Astrocyte of the hippocampus (primary cell): ENCODE measurements at places on chromosomes 4 and X.
A peak's percentile ranks its signal among the peaks of the same experiment; 100 is the strongest.

GRCh38 chr4:92516450-92516849, 212.7 kb downstream of the GRID2 start:
- DNase-seq, result no peak

DNA sequence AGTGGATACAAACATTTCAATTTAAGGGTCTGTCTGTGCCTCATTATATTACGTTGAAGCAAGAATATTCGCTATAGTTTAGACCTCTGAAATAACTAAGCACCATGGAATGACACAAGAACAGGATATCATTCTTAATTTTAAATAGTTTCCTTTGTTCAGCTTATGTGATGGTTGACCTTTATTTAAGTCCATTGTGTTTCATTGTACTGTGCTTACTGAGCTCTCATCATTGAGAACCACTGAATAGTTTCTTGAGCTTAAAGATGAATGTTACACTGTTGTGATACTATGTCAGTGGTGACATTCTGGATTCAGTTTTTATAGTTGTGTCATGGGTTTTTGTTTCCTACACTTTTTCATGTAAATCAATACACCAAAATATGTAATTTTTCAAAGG, 239.3 kb downstream of the RPA4 start:
- DNase-seq, result no peak

DNA sequence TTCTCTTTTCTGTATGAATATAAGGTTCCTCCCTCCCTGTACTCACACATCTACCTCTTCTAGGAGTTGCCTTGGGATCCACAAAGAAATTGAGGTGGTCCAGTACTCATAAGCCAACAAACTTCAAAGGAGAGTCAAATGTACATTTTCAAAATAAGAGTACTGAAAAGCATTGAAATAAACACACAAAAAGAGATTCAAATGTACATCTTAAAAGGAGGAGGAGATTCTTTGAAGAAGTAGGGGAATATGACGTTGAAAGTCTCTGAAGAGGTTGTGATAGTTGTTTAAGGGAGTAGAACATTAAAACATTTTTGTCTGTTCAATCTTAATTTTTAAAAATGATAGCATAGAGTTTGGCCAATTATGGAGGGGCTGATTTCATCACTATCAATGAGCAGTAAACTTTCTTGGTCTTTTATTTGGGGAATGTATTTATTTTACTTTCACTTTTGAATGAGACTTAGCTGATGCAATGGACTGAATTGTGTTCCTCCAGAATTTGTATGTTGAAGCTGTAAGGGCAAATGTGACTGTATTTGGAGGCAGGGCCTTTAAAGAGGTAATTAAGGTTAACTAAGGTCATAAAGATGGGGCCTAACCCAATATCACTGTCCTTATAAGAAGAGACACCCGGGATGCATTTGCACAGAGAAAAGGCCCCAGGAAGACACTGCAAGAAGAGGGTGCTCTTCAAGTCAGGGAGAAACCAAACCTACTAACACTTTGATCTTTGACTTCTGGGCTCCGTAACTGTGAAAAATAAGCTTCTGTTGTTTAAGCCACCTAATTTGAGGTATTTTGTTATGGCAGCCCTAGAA, 226.3 kb upstream of the PGRMC2 start:
- DNase-seq, result no peak

GRCh38 chrX:106952988-106953387, 32.8 kb downstream of the CLDN2 start:
- DNase-seq, result no peak

DNA sequence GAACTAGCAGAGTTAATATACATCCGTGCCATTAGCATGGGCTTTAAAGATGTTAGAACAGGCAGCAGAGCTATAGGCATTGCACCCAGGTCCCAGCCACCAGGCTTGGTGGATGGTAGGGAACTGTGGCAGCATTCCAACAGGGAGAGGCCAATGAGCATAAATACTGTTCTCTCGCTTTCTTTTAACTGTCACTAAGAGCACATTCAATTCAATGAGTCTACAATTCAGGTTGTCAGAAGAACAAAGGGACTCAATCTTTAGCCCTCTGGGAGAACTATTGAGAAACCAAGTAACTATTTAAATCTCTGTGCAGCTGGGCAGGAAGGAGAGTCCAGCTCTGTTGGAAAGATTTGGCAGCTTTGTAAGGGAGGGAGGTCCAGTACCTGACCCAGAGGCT, 165.6 kb downstream of the CHIC1 start:
- DNase-seq, result peak; percentile 3

GRCh38 chr4:187139141-187139540, 415.5 kb upstream of the FAT1 start:
- DNase-seq, result no peak

GRCh38 chr4:147340111-147340510, 140.8 kb upstream of the EDNRA start:
- DNase-seq, result peak; percentile 62

GRCh38 chr4:8768357-8768999, 103.2 kb downstream of the HMX1 start:
- no peak for DNase-seq

- DNase-seq, result peak; percentile 7
Measured at GRCh38 chrX:23194885-23195554, 139.6 kb upstream of the PTCHD1 start.

GRCh38 chr4:143184217-143184502, 557 bp upstream of the USP38 start:
- DNase-seq, result no peak

- no peak for DNase-seq
Measured at GRCh38 chr4:7694324-7694723, 245.3 kb downstream of the AFAP1 start.

- no peak for DNase-seq
Measured at GRCh38 chr4:74188912-74189311, 31.0 kb downstream of the MTHFD2L start.

- DNase-seq, result no peak
Measured at GRCh38 chrX:28651186-28651585, 63.9 kb downstream of the IL1RAPL1 start.

DNA sequence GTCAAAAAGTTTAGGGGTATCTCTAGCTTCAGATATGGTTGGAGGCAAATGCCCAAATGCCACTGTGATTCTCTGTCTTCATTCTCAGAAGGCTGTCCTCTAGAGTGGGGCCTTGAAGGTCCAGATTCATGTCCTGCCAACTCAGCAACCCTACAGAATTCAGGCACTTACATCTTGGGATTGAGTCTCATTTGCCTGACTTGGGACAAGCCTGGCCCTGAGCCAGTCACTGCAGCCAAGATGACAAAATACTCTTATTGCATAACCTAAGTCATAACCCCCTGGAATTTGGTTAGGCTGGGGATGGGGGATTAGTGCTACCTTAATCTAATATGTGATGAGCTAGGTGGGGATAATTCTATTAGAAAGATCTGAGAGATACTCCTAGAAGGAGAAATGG, 100.5 kb downstream of the AREG start:
- DNase-seq, result peak; percentile 41

GRCh38 chrX:38375891-38376290, 23.5 kb downstream of the OTC start:
- DNase-seq, result peak; percentile 12

DNA sequence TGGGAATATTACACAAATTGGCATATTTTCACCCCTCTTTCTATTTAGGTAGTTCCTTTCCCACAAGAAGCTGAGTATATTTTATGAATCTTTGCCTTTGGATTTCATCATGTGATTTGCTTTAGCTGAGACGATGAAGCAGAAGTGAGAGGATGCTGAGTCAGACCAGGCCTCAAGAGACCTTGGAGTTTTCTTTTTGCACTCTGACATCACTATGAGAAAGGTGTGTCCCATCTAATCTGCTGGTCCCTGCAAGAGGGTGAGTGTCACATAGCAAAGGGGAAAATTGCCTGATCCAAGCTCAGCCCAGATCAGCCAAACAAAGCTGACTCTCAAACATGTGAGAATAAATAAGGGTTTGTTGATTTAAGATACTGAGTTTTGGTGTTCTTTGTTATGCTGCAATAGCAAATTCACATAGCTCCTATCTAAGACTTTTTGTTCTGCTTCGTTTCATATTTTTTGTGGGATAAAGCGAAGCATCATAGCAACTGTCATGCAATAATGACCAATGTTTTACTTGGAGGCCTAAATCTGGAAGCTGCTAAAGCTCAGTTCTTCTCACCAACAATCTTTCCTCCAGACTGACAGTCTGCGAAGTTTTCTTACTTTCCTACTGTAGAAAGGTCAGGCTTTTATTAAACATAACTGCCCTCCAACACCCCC, 176.9 kb downstream of the PDHA2 start:
- DNase-seq, result peak; percentile 28

DNA sequence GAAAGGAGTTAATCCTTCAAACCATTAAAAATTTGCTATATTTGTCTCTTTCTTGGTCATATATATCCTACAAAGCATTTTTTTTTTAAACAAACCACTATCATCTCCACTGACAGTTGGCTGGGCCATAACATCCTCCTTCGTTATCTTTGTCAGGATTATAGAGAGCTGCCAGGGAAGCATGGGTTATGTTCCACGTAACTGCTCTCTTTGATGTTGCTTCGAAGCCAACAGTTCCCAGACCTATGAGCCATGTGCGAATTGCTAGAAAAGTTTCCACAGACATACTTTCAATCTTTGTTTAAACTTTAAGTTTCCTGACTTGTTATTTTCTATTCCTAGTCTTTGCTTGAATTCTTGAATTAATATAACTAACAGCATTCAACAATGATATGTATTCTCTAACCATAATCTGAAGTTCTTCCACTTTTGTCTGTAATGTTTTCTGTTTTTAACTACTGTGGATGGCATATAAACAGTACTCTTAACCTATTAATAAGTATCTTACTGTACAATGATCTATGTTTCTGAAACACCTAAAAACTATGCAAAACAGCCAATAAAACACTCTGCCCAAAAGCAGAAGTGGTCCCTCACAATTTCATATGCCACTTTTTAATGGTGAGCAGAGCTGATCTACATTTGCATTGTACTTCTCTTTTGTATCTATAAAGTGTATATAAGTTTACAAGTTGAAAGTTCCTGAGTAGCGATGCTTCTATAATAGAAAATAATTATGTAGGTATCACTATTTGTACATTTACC, 37.9 kb downstream of the EREG start:
- no peak for DNase-seq

GRCh38 chrX:65607070-65607742, 60.2 kb upstream of the MSN start:
- DNase-seq, result no peak

GRCh38 chr4:10662937-10663336, 21.6 kb downstream of the CLNK start:
- DNase-seq, result no peak

GRCh38 chr4:147492306-147492705, 11.4 kb downstream of the EDNRA start:
- DNase-seq, result no peak

- DNase-seq, result no peak
Measured at GRCh38 chr4:37381040-37381668, 136.6 kb downstream of the NWD2 start.

DNA sequence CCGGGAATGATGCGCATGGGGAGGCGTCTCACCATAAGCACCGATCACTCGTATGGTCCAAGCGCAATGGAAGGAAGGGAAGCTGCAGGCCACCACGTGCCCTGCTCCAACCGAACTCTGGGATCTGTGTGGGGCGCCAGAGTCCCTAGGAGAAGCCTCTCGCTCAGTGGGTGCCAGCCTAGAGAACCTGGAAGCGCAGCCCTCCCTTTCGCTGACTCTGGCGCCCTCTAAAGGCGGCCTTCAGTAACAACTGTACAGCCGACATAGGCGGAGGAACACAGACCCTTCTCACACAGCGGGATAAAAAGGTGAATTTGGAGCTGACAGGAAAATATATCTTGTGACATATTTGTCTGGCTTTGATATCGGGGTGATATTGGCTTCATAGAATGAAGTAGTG, 76.0 kb downstream of the INTS6L start:
- DNase-seq, result peak; percentile 16

DNA sequence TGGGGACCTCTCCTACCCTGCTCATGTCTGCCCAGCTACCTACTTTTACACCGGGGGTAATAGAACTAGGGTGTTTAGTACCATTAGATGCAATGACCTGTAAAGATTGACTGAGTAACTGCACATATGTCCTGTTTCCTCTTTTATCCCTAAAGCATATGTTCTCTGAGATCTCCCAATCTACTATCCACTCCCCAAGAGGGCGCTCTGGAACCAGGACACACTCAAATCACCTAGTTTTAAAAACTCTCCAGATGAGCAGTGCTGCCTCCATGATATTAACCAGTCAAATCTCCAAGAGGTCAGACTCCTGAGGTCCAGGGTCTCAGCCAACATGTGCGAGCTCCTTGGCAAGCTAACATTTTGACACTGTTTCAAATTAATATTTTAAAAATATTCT, 87.0 kb upstream of the TSPAN5 start:
- no peak for DNase-seq
